Activated T-cell treated with anti-CD3 and anti-CD28 coated beads for 48 hours (primary cell): ENCODE measurements at places on chromosomes 3 and 15.

DNA sequence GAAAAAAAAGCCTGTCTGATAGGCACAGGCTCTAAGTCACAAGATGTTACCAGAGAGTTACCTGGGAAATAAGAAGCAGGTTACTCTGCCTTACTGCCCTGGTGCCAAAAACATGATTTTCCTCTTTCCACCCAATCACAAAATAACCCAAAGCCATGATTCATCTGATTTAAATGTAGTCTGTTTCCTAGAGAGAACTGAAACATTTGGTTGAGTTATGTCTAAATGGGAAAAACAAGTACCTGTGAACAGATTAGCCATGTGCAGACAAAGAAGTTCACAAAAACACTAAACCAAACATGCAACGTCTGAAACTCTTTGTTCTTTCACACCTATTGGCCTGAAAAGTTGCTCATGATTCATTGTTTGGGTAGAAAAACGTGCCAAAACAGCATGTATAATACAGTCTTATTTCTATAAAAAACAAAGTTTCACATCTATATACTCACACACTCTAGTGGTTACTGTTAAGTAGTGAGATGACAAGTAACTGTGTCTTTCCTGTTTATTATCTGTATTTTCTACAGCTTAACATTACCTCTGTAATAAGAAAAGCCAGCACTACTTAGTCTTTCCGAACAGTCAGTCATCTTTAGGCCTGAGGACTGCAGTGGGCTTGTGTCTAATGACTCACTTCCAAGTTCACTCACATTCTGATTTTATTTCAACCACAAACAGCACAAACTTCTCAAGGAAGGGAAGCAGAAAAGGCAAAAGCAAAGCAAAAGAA, 30.2 kb downstream of the FAM174B start:
- DNase-seq, result no peak

DNA sequence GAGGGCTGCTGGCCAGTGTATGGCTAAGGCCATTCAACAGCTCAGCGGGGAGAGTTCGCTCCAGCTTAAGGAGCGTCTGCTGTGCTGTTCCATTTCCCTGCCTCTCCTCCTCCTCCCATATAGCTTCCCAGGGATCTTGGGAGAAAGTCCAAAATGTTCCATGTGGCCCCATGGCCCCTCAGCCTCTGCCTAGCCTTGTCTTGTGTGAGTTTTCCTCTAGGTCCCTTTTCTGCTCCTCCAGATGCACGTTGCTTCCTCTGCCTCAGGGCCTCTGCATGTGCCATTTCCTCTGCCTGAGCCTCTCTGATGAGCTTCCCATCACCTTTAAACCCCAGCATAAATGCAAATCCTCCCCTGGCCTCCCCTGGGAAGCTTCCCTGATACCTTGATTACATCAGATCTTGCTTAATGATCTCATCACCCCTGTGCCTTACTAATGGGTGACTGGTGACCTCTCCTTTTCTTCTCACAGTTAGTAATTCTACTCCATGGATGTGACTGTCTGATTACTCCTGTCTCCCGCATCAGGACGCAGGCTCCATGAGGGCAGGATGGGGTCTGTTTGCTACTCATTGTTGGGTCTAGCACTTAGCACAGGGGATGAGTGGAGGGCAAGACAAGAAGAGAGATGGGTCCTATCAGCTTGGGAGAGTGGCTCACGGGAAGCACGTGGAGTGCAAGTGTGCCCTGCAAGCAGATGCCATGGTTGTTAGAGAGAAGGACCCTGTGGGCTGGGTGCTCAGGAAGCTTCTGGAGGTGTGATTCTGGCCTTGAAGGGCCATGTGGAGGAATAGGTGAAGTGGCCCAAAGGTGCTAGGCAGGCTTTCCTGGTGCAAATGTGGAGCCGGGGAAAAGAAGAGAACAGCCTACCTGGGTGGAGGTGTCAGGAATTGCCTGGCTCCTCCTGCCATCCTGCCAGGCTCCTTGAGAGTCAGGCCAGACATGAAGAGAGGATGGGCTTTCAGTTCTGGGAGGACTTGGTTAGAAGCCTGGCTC, 23.8 kb downstream of the ITGA11 start:
- DNase-seq, result no peak

DNA sequence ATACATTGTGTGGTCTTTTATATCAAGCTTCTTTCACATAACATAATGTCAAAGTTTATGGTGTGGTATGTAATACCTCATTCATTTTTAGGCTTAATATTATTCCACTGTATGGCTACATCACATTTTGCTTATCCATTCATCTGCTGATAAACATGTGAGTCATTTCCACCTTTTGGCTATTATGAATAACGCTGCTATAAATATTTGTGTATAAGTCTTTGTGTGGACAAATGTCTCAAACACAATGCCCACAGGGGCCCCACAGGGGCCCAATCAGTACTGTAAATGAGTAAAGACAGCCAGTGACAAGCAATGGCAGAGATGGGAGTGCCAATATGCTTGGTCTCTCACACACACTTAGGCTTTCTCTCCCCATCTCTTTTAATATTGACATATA, 54.2 kb downstream of the PIK3R4 start:
- no peak for DNase-seq

- no peak for DNase-seq
Observed at GRCh38 chr15:64379216-64379960, 1.9 kb downstream of the PCLAF start.

- no peak for DNase-seq
Observed at GRCh38 chr15:71651750-71652186, 158.6 kb upstream of the NR2E3 start.

GRCh38 chr3:186097663-186098451, 11.0 kb downstream of the ETV5 start:
- no peak for DNase-seq

DNA sequence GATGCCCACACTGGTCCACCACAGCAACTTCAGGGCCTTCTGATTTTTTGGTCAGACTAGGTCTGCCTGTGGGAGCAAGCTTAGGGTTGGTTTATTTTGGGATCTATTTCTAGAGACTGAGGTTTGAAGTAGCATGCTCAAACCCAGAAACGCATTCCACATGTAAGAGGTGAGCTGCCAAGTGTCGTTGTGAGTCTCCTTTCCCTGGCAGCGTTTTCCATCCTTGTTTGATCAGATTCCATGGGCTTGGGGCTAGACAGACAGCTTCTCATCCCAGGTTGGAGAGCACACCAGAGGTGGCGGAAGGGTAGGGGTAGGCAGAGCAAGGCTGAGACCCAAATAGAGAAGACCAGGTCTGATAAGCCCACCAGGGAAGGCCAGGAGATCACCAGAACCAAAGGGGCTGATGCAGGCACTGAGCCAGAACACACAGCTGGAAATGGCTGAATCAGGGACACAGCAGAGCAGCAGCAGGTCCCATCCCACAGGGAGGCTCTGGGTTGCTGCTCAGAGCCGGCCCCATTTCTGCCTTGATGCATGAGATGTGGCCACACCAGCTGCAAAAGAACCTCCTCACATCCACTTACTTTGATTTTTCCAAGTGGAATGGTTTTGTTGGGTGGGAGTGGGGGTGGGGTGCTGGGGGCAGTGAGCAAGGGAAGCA, 186.8 kb downstream of the THSD4 start:
- DNase-seq, result no peak
